ENCODE measurements at places on chromosomes 2 and 18.

DNA sequence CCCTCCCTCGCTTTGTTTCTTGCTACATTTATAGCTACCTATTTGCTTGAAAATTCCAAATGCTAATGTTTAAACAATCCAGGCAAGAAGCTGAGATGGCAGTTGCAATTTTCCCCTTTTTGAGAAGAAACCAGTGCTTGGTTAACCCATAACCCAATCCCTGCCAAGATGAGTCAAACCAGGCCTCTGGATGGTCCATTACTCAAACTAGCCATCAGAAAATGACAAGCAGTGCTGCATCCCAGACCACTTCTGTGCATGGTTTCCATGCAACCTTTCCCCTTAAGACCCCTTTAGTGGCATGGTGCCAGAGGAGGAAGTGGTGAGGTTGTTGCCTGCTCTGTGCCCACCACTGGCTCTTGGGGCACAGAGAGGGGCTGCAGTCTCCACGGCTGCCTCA is 131.2 kb upstream of the RMP24 start:
- no peak for DNase-seq

GRCh38 chr2:143717536-143718168 is 588.4 kb downstream of the ARHGAP15 start:
- no peak for DNase-seq

- DNase-seq: no peak
Measured at GRCh38 chr18:59708988-59709387, 11.8 kb upstream of the CCBE1 start.

DNA sequence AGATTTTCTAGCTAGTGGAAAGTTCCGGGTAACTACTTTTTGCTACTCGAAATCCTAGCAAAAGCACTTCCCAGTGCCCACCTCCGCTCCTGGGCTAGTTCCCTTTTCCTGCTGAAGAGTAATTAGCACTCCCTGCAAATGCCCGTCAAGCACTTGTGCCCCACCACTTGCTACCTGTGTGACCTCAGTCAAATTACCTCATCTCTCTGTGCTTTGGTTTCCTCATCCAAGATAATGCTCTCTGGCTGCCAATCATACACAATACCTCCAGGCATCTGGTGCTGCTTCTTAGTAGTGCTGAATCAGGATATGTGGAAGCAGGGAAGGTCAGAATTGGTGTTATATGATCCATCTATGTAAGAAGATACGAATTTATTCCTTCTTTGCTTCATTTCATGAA is 102.1 kb upstream of the CDCA7 start:
- DNase-seq: no peak

GRCh38 chr18:37762076-37762621 is 196.6 kb upstream of the CELF4 start:
- no peak for DNase-seq

DNA sequence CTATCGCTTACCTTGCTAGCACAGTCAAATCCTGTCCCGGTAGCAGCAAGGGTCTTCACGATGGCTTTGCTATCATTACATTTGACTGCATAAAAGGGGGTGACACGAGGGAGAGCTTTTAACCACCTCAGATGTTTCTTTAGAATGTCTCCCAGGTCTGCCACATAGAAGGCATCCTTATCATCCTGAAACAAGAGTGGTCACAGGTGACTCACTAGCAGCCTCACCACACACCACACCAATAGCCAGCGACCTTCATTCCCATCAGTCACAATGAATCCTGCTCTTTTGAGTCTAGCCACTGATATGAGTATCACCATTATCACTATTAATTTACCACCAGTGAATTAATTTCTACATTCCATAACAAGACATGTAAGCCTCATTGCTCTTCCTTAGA is 3.7 kb downstream of the ODC1 start:
- DNase-seq: no peak

GRCh38 chr2:132521341-132521740 is 104.7 kb downstream of the GPR39 start:
- no peak for DNase-seq

- DNase-seq: no peak
Measured at GRCh38 chr18:22179174-22179573, 9.8 kb downstream of the GATA6 start.

GRCh38 chr2:150491430-150491829 is 4.0 kb upstream of the RND3 start:
- DNase-seq: no peak

GRCh38 chr2:48940606-48941005 is 185.1 kb upstream of the LHCGR start:
- DNase-seq: no peak

DNA sequence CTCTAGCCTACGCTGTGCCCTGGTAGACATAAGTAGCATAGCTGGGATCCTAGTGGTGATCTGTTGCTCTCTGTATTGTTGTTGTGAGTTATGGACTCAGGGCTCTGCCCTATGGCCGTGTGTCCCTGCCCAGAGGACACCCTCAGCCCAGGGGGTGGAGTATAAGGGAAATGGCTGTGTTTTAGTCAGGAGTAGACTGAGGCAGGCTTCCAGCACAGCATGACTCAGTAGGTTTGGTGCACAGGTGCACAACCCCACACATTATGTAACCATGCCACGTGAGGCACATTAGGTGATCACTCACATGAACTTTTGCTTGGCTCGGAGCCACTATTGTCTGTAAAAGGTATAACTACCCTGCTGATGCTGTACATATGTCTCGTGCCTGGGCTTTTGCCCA is 59.9 kb upstream of the PEX13 start:
- DNase-seq: no peak

- no peak for DNase-seq
Measured at GRCh38 chr18:65607161-65607560, 143.7 kb upstream of the CDH7 start.

DNA sequence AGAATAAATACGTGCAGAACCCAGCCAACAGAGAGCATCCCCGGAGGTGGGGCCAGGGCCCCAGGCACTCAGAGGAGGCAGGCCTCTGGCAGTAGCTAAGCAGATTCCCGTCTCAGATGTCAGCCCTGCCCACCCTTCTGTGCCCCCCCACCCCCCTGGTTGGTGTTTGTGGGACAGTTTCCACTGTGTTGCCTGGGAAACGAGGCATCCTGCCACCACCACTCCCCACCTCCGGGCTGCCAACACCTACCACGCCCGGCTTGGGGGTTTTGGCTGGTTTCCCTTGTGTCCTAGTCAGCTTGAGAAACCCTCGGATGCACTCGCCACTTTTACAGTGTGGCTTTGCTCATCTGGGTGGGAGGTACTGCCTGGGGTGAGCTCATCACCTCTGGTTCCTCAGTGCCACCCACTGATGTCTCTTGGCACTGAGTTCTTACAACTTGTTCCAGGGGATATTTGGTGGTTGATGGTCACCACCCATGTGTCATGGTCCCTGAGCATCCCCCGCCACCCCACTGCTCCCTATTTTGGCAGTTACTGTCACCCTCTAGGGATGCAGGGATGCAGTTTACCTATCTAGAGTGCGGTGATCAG is 72.4 kb upstream of the YWHAQ start:
- no peak for DNase-seq

DNA sequence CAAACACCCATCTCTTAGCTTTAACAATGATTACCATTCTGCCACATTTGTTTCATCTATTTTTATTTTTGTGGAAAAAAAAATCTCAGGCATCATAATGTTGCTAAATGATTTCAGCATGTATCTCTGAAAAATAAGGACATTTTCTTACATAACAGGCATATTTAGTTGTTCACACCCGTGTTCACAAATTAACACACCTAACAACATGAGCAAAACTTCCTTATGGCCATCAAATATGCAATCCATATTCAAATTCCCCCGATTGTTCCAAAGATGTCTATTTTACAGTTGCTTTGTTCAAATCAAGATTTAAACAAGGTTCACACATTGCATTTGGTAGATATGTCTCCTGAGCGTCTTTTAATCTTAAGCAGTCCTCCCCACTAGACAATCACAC is 29.2 kb downstream of the TMEM177 start:
- no peak for DNase-seq

GRCh38 chr18:27599202-27599829 is 414.2 kb upstream of the CHST9 start:
- DNase-seq: no peak

- no peak for DNase-seq
Measured at GRCh38 chr2:39524061-39524460, 87.0 kb upstream of the MAP4K3 start.

- DNase-seq: no peak
Measured at GRCh38 chr2:206939340-206939739, at the start of gene CPO. Gene CPO (plus strand): TSS chr2:206939518. CDS start chr2:206939600, 82 bp downstream.
